ENCODE measurements at places on chromosomes 7 and 10.
A peak's percentile ranks its signal among the peaks of the same experiment; 100 is the strongest.

GRCh38 chr10:104804880-104805279 lies 163.8 kb downstream of the SORCS3 start:
- DNase-seq: no peak

- no peak for DNase-seq
Measured at GRCh38 chr10:131726076-131726880, 174.5 kb upstream of the PPP2R2D start.

DNA sequence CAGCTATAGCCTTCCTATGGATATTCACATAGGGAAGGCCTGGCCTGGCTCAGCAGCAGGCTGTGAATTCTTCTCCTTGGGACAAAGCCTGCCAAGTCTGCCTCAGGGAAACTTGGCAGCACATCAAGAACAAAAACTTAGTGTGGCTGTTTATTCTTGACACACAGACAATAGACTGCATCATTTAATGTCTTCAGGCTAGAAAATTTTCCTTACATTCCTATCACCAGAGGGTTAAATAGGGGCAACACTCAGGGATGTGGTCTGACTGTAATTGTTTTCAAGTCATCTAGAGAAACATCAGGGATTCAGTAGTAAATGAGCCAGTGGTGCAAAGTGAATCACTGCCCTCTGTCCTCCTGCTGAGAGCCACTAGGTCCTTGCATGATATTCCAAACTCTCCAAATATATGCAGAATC lies 137.3 kb downstream of the SEMA3C start:
- DNase-seq: peak; percentile 53

GRCh38 chr7:7550663-7551062 lies 15.0 kb upstream of the COL28A1 start:
- no peak for DNase-seq

DNA sequence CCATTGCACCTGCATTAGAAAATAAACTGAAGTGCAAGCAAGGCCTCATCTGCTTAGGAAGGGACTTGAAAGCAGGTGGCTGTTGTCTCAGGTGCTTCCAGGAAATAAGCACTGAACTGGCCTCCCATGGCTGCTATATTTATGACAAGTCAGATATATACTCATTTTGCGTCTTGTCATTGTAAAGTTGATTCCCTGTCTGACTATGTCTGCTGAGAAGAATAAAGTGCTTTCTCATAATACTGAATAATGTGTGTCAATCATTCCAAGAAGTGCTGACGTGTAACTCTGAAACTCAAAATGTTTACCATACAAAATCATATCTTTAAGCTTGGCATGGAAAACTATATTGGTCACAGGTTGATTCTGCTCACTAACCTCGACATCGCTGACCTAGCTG lies 44.9 kb upstream of the SVOPL start:
- no peak for DNase-seq

GRCh38 chr7:131196803-131197202 lies 130.9 kb upstream of the MKLN1 start:
- DNase-seq: no peak

DNA sequence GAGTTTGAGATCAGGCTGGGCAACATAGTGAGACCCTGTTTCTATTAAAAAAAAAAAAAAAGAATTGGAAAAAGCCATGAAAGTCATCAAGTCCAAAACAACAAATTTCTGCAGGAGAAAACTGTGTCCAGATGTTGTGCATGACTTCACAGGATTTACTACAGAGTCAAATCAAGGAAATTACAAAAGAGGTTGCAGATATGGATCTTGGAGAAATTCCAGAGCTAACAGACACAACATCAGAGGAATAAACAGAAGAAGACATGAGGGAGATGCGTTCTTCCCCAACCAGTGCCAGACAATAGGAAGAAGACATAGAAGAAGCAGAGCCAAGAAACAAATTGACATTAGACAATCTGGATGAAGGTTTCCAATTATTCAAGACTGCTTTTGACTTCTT lies 24.3 kb upstream of the KCNIP2 start:
- peak; percentile 17 for DNase-seq

All from BJ (cell line).